ENCODE measurements at places on chromosomes 2 and 18. TPM values are rescaled to one million over a fixed set of nuclear protein-coding genes. Genes with fewer than 3 reads are reported as not detected.

RTP5 gene
- total RNA-seq: not detected

HOXD13 gene
- total RNA-seq: not detected

CRYGC gene
- not detected for total RNA-seq

SLC11A1 gene
- total RNA-seq: 0.17 TPM

AKAIN1 gene
- not detected for total RNA-seq

- H3K36me3 ChIP-seq: no peaks in the 10 kb centered on the region
- no peak overlapping the region for H3K27ac ChIP-seq
- H3K4me1 ChIP-seq: no peaks in the 10 kb centered on the region
Measured at GRCh38 chr18:3867864-3868311, 417.9 kb downstream of the TGIF1 start.

GRCh38 chr2:10700078-10700803 lies 10.5 kb upstream of the NOL10 start:
- no peaks in the 10 kb centered on the region for H3K27me3 ChIP-seq
- H3K4me1 ChIP-seq: no peaks in the 10 kb centered on the region
- H3K4me3 ChIP-seq: no peak overlapping the region
- DNase-seq: peak; percentile 43

DNA sequence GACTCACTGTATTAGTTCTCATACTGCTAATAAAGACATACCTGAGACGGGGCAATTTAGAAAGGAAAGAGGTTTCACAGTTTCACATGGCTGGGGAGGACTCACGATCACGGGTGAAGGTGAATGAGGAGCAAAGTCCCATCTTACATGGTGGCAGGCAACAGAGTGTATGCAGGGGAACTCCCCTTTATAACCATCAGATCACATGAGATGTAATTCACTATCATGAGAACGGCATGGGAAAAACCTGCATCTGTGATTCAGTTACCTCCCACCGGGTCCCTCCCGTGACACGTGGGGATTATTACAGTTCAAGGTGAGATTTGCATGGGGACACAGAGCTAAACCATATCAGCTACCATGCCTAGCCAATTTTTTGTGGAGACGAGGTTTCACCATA lies 168.2 kb downstream of the NEDD4L start:
- no peak overlapping the region for H3K4me3 ChIP-seq
- H3K4me1 ChIP-seq: peaks cover 29% of the 10 kb centered on the region
- no peaks in the 10 kb centered on the region for H3K36me3 ChIP-seq
- no peaks in the 10 kb centered on the region for H3K27me3 ChIP-seq

DNA sequence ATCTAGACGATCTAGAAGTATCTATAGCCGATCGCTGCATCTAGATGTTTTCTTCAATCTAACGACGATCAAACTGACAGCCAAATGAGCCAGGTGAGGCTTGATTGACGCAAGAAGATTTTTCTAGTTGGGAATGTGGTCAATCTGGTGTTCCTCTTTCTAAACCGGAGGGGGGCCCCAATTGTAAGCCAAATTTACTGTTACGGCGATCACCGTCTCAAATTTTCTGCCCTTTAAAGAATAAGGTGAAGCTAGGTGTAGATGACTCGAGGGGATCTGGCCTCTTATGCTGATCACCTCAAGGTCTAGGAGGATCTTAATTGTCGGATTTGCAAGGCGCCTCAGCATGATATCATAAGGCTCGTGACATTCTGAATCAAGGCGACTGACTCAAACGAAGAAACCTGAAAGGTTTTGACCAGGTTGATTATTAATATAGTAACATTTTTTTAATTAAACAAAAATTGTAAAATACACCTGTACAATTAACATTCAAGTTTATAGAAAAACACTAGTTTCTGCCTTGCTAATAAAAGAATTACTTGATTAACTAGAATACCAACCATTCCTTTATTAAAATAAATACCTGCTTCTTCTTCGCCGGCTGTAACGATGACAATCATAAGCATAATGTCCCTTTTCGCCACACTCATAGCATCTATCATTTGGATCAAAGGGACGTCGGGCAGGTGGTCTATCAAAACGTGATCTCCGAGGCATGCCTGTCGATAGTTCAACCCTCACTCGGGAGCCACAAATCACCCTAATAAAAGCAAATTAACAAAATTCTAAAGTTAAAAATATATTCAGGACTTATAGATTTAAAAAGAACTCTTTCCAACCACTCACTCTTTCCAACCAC lies 2.0 kb downstream of the SRSF7 start:
- peaks cover 10% of the 10 kb centered on the region for H3K36me3 ChIP-seq
- no peaks in the 10 kb centered on the region for H3K27me3 ChIP-seq
- H3K27ac ChIP-seq: no peak overlapping the region
- DNase-seq: no peak

DNA sequence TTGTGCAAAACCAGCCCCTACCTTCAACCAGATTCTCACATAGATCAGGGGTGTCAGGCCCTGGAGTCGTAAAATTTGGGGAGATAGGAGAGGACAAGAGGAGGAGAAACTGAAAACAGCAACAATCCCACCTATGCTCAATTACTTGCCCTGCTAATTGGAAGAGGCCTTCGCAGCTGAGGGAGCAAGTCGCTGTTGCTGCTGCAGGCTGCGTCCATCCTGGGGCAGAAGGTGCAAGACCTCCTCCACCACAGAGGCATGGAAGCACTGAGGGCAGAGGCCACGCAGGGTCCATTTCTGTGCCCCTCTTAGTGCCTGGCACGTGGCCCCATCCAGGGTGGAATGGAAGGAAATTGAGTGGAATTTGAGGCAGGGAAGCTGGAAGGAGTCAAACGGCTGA lies 36.5 kb downstream of the CNGA3 start:
- no peaks in the 10 kb centered on the region for H3K36me3 ChIP-seq
- H3K4me1 ChIP-seq: no peaks in the 10 kb centered on the region
- peaks cover 14% of the 10 kb centered on the region for H3K27me3 ChIP-seq

GRCh38 chr2:31079665-31080064 lies 58.6 kb downstream of the GALNT14 start:
- no peaks in the 10 kb centered on the region for H3K36me3 ChIP-seq
- no peak for DNase-seq

GRCh38 chr18:43651057-43651456 lies 373.8 kb upstream of the SYT4 start:
- H3K36me3 ChIP-seq: no peaks in the 10 kb centered on the region
- DNase-seq: no peak
- H3K27me3 ChIP-seq: no peaks in the 10 kb centered on the region
- no peak overlapping the region for H3K27ac ChIP-seq
- no peaks in the 10 kb centered on the region for H3K4me1 ChIP-seq

DNA sequence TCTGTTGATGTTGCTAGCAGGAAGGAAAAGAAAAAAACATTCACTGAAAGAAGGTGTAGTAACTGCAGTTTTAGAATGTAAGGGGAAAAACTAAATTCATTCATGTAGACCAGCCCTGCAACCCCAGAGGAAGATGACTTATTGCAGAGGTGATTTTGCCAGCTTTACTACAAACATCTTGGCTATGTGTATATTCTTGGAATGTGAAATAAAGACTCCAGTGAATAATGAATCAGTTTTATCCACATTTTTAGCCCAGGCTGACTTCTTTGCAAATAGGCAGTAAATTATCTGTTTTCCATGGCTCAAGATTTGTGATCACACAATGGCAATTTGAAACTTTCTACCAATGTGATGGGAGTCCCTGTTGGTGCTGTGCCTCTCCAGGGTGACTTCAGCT lies 206.1 kb upstream of the SETBP1 start:
- H3K36me3 ChIP-seq: no peaks in the 10 kb centered on the region
- H3K4me3 ChIP-seq: no peak overlapping the region
- H3K4me1 ChIP-seq: no peaks in the 10 kb centered on the region
- no peak for DNase-seq
- no peak overlapping the region for H3K27ac ChIP-seq

DNA sequence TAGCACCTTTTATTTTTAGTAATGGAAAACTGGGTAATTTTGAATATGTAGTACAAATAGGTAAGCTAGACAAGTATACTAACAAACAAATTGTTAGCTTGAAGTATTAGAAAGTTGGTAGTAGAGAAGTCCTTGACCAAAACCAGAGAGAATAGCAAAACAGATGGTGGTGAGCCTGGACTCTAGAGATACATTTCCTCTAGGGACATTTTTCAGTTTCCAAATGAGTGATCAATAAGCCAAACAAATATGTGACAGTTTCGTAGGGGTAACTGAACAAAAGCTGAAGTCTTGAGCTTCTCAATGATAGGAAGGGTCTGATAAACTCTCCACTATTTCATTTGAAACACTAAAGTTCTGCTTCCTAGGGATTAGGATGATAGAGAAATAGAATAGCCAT lies 692.0 kb upstream of the FAM98A start:
- no peak overlapping the region for H3K4me3 ChIP-seq
- no peak for DNase-seq
- H3K36me3 ChIP-seq: no peaks in the 10 kb centered on the region
- H3K27ac ChIP-seq: no peak overlapping the region
- H3K27me3 ChIP-seq: no peaks in the 10 kb centered on the region
- H3K4me1 ChIP-seq: no peaks in the 10 kb centered on the region

DNA sequence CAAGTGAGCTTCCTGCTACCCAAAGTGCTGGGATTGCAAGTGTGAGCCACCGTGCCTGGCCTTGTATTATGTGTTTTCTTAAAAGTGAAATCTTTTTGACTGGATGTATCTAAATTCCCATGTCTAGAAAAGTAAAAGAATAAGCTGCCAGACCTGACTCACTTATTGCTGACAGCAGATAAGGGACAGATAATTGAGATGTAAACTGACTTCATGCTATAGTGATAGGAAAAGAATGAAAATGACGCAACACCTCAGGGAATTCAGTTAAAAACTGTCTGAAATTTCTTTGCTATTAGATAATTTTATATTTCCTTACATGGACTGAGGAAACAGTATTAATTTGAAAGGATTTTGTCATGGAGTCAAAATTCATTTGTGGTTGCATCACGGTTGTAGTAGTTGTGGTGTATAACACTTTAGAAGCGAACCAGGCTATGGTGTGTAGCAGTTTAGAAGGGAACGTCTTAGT lies 19.4 kb downstream of the TTC27 start:
- H3K4me1 ChIP-seq: peaks cover 2% of the 10 kb centered on the region
- H3K27ac ChIP-seq: peak overlapping the region; percentile 13
- no peaks in the 10 kb centered on the region for H3K36me3 ChIP-seq

GRCh38 chr18:48808476-48808875 lies 142.3 kb downstream of the SMAD7 start:
- H3K36me3 ChIP-seq: no peaks in the 10 kb centered on the region
- H3K27me3 ChIP-seq: no peaks in the 10 kb centered on the region
- no peaks in the 10 kb centered on the region for H3K4me1 ChIP-seq
- DNase-seq: no peak

Measured in fibroblast of lung (primary cell).